SJSA1 (cell line): ENCODE measurements at places on chromosomes 6 and 20. TPM values are rescaled to one million over a fixed set of nuclear protein-coding genes. Genes with fewer than 3 reads are reported as not detected.

DNA sequence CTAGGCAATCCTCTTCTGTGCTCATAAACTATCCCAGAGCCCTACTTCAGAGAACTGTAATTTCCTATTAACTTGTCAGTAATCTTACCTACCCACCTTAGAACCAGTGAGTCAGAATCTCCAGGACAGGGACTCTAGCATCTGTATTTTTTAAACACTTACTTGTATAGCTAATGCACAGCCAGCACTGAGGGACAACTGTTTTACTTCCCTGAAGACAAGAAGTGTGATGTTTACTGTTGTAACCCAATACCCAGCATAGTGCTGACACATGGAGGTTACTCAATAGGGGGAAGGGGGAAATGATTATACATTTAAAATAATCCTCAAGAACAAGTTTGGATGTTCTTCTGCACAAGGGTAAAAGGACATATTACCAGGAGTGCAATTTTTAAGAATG is 130.8 kb downstream of the BTBD9 start:
- peak; percentile 45 for DNase-seq

DNA sequence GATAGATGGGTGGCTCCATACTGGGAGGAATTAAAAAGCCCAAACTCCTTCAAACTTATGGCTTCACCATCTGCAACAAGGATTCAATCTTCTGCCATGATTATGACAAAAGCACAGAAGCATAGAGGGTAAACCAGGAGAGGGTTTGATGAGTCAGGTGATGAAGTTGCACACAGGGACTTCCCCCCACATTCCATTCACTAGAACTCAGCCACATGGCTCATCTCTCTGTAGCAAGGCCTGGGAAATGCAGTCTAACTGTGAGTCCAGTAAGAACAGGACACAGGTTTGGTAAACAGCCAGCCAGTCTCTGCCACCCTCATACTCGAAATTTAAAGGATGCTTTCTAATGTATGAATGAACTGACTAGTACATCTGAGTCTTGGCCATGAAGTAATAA is 142.9 kb downstream of the HIVEP2 start:
- DNase-seq, result peak; percentile 86

DNA sequence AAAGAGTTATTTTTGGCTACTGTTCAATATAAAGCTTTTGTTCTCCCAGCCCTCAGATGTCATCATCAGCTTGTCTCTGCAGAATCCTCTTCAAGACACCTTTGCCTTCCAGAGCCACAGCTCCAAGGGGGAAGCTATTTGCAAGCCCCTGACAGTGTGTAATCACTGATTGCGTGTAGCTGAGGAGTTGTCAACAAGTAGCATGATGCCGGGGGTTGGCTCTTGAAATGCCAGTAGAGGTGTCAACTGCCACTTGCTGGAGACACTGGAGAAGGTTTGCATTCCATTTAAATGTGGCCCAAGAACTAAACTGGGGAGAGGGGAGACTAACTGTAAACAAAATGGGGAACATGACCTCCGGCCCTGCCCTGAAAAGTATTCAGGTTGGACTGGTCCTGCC is 44.3 kb upstream of the PDYN start:
- DNase-seq, result no peak

DNA sequence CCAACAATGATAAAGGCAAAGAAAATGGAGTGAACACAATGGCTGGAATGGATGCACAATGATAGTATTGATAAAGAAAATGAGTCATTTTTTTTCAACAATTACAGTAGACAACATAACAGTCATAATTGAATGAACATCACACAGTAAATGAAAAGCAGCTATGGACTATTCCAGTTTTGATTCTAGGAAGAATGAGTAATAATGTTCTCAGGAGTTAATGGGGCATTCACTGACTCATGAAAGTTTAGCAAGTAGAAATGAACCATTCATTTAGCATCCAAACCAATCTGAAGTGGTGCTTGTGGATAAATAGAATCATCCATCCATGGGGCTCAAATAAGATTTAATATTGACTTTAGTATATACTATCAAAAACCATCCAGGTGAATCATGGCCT is 1029.5 kb upstream of the GJE1 start:
- no peak for DNase-seq

GRCh38 chr20:61668065-61668650 is 397.5 kb downstream of the TAF4 start:
- no peak for DNase-seq

DNA sequence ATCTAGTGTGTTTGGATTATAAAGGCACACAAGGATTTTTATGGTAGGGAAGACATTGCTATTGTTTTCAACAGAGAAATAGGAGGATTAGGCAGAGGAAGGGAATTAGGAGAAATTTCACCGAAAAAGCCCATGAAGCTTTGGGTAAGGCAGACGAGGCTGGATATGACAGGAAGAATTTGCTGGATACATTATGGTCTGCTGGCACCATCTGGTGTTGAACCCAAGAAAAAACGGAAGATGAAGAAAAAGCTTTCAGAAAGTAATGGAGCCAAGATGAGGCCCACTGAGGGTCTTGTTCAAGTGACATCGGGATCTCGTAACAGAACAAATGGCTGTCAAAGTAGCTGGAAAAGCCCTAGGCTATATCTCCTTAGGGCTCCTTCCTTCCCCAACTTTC is 56.5 kb downstream of the OR2J2 start:
- no peak for DNase-seq

DNA sequence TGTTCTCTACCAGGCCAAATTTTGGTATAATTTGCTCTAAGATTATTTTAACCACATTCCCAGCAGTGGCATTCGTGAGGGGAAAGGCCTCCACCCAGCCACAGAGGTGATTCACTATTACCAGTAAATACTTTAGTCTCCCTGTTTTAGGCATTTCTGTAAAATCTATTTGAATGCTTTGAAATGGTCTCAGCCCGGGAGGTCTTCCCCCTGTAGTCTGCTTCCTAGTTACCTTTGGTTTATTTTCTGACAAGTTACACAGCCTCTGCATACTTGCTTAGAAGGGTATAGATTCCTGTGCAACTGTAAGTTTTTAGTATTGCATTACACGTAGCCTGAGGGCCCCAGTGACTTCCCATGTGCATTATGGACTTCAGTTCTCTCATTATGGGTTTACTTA is 248.7 kb downstream of the C6orf118 start:
- peak; percentile 96 for DNase-seq

DNA sequence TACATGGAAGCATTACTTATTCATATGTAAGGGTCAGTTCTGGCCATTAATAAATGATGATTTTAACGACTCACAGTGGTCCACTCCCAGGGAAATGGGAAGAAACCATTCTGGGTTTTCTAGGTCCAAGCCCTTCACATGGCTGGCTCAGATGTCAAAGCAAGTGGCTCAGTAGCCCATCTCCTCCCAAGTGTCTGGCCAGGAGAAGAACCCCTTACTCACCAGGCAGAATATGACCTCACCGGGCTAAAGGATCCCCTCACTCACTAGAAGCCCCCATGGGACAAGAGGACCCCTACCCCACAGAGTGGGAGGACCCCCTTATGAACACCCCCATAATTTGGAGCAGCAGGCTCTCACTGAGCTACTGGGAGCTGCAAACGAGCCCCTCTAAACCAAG is 34.0 kb downstream of the PREX1 start:
- DNase-seq, result no peak

GRCh38 chr6:108222504-108222903 is 38.3 kb downstream of the SNX3 start:
- DNase-seq, result no peak

QKI gene
- total RNA-seq, result 176 and 194 TPM in 2 replicates

RAB22A gene
- total RNA-seq, result 19.1 and 23.7 TPM in 2 replicates

CSE1L gene
- 123 and 172 TPM in 2 replicates for total RNA-seq

CST4 gene
- not detected in 2 replicates for total RNA-seq

FHL5 gene
- total RNA-seq, result not detected in 2 replicates
